Activated CD4-positive, alpha-beta T cell treated with anti-CD3 and anti-CD28 coated beads, Interleukin-2, Interleukin-6, amounts not matched to agents 100 ng/mL and 50 ng/mL, durations not matched to agents 16 hours and 8 hours (primary cell): ENCODE measurements at places on chromosomes 1 and 21.

DNA sequence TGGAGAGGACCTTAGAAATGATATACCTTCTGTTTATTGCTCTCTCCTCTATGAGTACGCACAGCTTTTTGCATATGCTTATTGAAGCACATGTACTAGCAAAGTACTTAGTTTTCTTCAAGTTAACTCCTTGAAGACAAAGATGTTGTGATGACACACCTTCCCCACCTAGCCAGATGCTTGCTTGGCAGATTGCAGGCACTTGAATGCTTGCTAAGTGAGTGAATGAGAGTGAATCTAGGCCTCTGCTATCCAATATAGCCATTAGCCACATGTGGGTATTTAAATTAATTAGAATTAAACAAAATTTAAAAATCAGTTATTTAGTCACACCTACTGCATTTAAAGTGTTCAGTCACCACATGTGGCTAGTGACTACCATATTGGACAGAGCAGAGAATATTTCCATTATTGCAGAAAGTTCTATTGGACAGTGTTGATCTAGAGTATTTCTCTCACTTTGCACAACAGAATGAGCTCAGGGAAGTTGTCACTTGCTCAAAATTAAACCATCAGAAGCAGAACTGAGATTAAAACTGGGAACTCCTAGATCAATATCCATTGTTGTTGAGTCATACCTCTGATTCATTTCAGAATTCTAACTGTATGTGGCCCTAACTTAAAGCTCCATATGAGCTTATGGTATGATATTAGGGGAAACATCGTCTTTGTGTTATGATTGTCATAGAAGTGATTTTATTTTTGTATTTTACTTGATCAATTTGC lies 8.6 kb upstream of the EEIG2 start:
- DNase-seq = peak; percentile 75

DNA sequence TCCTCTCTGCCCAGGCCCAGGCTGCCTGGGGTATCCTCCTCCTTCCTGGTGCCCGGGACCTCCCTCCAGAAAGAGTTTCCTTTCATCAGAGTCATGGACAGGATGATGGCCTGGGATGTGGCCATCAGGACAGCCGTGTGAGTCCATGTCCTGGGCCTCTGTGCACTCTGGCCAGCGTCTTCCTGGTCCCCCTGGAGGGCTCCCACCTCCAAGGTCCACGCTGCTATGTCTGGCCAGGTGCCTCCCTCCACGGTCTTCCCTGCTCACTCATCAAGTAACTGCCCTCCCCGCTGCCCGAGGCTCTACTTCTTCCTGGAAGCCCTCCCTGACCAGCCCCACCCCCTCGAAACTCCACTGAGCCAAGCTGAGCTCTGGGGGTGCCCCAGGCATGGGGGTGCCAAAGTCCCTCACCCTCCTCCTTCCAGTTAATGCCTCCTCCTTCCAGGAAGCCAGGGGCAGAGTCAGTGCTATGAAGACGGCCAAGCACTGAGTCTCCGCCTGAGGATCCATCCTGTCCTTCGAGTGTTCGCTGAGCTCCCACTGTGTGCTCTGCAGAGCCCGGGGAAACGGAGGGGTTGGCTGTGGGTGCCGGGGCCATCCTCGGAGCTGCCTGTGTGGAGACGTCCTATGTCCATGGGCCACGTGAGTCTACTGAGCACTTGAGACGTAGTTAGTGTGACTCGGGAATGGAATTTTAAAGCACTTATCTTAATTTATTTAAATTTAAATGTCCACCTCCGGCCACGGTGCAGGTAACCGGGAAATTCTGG lies 28.5 kb upstream of the TTC34 start:
- no peak for DNase-seq

DNA sequence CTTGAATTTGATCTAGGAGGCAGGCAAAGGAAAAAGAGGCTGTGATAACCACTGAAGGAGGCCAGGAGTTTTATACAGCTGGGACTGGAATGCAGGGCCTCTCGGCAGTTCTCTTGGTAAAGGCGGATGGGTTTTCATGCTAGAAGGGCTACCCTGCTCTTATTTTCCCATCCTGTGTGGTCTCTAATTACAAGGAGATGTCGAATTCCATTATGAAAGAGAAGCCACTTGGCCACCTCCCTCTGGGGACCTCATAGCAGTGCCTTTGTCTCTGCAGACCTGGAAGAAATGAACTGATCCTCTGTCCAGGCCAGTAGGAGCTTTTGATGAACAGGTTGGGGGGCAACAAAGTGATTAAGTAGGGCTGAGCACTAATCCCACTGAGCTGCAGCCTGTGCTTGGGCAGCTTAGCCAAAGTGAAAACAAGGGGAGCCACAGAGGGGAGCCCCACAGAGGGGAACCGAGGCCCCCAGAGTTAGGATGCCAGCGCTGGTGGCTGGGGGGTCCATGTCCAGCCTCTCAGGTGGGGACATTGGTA lies 42.2 kb upstream of the BCAR3 start:
- DNase-seq = no peak

DNA sequence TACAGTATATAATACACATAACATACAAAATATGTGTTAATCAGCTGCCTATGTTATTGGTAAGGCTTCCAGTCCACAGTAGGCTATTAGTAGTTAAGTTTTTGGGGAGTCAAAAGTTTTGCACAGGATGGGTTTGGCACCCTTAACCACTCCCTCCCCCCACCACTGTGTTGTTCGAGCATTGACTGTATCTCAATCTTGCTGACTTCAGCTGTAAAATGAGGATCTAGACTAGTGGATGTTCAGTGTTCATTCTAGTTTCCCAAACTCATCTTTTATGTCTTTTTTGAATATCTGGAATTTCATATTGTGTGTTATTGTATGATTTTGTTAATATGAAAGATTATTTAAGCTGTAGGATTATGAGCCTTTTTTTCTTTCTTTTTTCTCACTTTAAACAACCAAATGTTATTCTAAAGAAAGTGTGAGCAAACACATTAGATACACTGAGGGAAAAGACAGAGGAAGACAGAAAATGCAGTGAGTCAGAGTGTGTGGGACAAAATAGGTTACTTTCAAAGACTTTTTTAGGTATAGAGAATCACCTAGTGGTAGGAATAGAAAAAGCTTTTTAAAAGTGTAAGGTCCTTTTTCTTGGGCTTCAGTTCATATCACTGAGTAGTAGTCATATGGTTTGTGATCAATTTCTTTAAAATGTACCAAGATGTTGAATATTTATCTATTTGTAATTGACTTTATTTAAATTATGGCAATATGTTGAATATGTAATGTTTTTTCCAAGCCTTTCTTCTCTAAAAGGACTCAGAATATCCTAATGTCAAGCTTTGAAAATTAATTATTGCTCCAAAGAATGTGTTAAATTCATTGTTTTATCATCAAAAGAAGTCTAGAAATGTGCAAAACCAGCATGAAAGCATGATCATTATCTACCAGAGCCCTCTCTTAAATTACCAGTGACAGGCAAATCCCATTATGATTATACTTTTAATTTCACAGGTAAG lies 17.9 kb upstream of the CENPF start:
- peak; percentile 30 for DNase-seq

- DNase-seq = no peak
Observed at GRCh38 chr1:3042481-3042880, 21.2 kb downstream of the ACTRT2 start.

GRCh38 chr1:154467434-154468102 lies 34.5 kb upstream of the TDRD10 start:
- peak; percentile 64 for DNase-seq

- DNase-seq = no peak
Observed at GRCh38 chr21:44695641-44696040, 1.3 kb upstream of the KRTAP10-12 start.

- no peak for DNase-seq
Observed at GRCh38 chr1:162081316-162081715, 11.8 kb downstream of the NOS1AP start.

DNA sequence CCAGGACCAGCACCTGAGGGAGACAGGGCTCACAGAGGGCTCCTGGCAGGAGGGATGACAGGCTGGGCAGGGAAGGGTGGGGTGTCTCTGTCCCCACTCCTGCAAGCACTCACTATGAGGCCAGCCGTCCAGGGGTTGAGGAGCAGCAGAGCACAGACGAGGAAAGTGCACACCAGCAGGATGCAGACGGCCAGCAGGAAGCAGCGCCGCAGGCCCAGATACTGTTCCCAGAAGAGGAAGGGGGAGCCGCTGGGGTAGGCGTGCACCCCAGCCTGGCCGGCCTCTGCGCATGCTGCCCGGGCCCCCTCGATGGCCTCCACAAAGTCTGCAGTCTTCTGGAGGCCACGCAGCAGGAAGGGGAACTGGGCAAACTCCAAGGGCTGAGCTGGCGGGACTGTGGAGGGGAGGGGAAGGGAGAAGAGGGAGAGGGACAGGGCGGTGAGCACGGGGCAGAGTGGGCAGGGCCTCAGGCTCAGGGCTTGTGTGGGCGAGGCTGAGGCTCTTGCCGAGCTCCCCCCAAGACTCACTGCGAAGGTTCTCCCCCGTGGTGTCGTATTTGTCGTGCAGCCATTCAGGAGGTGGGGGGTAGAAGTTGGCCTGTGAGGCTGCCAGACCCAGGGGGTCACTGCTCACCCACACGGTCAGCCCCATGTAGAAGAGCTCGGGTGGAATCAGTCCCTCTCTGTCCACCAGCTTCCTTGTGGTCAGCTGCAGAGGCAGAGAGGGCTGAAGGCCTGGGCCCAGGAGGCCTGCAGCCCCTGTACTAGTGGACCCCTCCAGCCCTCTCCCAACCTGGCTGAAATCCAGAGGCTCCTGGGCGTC lies 16.5 kb downstream of the PTCH2 start:
- DNase-seq = no peak

GRCh38 chr1:201518071-201518470 lies 11.1 kb upstream of the CSRP1 start:
- no peak for DNase-seq

GRCh38 chr1:56291374-56291919 lies 287.9 kb downstream of the PLPP3 start:
- DNase-seq = no peak

DNA sequence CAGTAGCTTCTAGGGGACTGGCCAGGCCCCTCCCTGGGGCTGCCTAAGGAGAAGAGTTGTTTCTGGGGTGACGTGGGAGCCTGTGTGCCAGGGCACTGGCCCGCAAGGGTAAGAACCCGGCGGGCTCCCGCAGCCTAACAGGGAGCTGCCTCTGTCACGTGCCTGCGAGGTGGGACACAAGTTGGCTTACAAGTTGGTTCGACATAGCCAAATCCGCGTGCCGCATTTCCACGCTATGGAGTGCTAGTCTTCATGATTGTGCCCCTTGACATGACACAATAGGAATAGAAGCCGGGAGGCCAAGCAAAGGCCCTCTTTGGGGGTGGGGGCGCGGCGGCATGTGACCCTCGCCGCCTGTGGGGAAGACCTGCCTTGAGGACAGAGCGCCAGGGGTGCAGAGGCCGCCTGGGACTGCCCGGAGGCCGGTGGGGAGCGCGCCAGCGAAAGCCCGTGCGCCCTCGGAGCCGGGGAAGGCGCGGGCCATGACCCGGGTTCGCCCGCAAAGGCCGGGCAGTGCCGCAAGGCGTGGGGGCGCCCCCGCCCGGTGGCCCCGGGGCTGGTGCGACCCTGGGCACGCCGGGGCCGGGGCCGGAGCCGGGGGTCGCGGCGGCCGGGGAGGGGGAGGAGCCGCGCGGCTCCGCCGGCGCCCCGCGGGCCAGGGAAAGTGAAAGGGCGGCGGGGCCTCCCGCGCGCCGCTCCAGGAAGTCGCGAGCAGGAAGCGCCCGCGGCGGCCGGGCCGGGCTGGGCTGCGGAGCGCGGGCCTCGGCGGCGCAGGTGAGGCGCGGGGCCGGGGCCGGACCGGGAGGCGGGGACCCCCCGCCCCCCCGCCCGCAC lies at the start of gene SLC37A1:
TSS of gene SLC37A1 (plus strand) at position 702 of the 834 bp plus-strand sequence. CDS start 4,603 bp downstream, outside the sequence.
- DNase-seq = peak; percentile 38

GRCh38 chr1:203601716-203602309 lies 24.8 kb upstream of the ATP2B4 start:
- DNase-seq = no peak

- DNase-seq = no peak
Observed at GRCh38 chr1:178484698-178485225, 12.0 kb downstream of the CLEC20A start.

GRCh38 chr1:34780528-34780927 lies 486 bp upstream of the GJB3 start:
- no peak for DNase-seq

DNA sequence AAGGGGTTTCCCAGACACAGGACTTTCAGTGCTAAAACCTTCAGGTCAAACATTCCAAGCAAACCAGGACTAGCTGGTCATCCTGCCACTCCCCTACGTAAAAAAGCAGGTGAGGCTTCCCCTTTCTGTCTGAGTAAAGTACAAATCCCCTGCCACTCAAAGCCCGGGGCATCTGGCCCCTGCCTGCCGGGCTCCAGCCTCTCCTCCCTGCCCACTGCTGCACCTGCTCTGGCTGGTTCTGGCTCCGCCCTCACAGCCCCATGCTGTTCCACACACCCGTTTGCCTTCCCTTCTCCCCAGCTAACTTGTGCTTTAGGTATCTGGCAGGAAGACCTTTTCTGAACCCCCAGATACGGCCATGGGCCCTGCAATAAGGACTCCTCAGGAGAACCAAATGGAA lies 23.3 kb upstream of the S100A7 start:
- DNase-seq = no peak

- peak; percentile 63 for DNase-seq
Observed at GRCh38 chr1:93614986-93615581, 66.6 kb downstream of the BCAR3 start.
